Activated CD8-positive, alpha-beta memory T cell treated with anti-CD3 and anti-CD28 coated beads for 1 hour (primary cell): ENCODE measurements at places on chromosomes 4 and X.
A peak's percentile ranks its signal among the peaks of the same experiment; 100 is the strongest.

GRCh38 chr4:165879641-165880040, 6.6 kb downstream of the TLL1 start:
- DNase-seq, result no peak

- peak; percentile 16 for DNase-seq
Observed at GRCh38 chrX:53714580-53715345, 28.2 kb upstream of the HUWE1 start.

DNA sequence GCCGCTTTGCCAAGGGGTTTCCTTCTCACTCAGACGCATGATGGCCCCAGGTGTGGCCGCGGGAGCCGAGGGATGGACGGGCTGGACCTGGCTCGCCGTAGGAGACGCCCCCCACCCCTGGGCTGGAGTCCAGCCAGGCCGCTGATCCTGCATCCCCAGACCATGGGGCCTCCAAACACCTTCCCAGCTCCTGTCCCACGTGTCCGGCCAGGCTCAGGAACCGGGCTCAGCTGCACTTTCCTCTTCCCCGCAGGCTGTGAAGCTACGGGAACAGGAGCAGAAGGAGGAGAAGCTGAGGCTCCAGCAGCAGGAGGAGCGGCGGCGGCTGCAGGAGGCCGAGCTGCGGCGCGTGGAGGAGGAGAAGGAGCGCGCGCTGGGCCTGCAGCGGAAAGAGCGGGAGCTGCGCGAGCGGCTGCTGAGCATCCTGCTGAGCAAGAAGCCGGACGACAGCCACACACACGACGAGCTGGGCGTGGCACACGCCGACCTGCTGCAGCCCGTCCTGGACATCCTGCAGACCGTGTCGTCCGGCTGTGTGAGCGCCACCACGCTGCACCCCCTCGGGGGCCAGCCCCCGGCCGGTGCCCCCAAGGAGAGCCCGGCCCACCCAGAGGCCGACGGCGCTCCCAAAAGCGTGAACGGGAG, 9.1 kb downstream of the AKAP17A start:
- no peak for DNase-seq

DNA sequence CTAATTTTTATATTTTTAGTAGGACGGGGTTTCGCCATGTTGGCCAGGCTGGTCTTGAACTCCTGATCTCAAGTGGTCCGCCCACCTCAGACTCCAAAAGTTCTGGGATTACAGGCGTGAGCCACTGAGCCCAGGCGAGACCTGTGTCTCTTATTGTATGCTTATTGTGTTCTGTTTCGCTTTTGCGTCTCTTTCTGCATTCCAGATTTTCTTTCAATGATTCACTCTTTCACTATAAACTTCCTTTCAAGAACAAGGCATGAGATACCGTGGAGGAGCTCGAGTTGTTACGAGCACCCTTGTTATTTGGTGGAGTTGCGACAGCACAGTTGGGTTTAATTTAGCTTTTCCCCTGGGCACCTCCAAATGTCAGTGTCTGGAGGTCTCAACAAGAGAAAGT, 366.7 kb upstream of the FAT1 start:
- DNase-seq, result no peak

GRCh38 chr4:82373486-82373815, 340 bp downstream of the HNRNPD start:
- DNase-seq, result no peak

GRCh38 chrX:2220829-2221567, 279.8 kb downstream of the DHRSX start:
- DNase-seq, result no peak

DNA sequence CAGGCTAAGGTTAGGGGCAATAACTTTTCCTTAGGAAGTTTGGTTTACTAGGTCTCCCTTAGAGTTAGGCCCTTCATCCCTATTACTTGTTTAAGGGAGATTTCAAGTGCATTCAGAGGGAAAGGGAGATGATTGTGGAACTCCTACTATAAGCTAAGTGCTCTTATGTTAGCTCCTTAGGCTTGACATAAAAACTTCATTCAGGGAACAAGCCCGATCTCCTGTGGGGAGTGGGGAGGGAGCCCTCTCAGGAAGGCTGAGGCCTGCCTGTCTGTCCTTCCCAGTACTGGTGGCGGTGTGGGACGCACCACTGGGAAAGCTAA, 8.0 kb downstream of the KLF3 start:
- DNase-seq, result no peak

GRCh38 chrX:125503769-125504168, 184.1 kb downstream of the TEX13C start:
- DNase-seq, result no peak

DNA sequence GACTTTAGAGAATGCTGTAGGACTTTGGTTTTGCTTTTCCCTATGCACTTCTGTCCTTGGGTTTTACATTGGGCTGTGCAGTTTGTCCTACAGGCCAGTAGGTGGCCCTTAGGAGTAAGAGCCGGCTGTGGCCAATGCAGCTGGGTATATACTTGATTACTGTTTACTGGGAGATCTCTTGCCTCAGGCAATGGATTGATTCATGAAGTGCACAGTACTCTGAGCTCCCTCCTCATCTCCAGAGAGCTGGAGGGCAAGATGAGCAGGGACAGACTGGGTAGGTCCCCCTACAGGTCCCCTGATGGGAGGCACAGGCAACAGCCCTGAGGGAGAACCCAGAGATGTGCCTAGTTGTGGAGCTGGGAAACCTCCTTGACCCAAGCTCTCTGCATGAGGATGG, 103.8 kb upstream of the QRFPR start:
- no peak for DNase-seq

GRCh38 chrX:39814391-39814790, 283.4 kb downstream of the BCOR start:
- DNase-seq, result peak; percentile 10

DNA sequence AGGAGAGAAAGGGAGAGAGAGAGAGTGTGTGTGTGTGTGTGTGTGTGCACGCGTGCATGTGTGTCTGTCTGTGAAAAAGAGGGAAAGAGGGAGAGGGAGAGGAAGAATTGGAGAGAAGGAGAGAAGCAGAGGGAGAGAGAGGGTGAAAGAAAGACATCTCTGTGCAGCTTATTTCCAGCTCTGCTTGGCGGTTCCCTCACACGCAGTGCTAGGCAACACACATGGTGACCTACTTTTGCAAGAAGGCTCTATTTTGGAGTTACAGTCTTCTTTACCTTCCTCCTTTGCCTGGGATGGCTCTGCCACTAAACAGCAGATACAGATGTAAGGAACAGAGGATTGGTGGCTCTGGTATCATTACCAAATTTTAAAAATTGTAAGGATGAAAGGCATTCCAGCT, 40.1 kb downstream of the SLC16A2 start:
- DNase-seq, result no peak

GRCh38 chr4:18815081-18815778, 793.7 kb upstream of the LCORL start:
- no peak for DNase-seq

GRCh38 chrX:111608724-111609123, 72.2 kb upstream of the ALG13 start:
- DNase-seq, result no peak

- DNase-seq, result no peak
Observed at GRCh38 chr4:73189274-73189810, 69.3 kb downstream of the ANKRD17 start.
